ENCODE measurements at places on chromosomes 11 and 22.

DNA sequence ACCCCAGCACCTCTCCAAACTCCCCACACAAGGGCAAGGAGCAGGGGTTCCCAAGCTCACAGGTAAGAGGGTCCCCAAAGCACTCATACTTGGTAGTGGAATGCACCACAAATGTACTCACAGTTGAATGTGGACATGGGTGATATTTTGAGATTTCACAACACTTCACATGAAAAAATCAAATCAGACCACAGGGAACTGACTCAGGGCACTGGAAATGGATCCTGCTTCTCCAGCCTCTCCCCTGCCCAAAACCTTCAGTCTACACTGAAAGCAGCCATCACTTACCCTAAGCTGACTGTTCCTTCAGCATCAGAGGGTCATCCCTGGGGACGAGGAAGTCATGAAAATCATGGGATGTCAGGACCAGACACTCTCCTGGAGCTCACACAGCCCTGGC lies 40.2 kb downstream of the SCGB1A1 start:
- no peak for DNase-seq

- no peak for DNase-seq
Observed at GRCh38 chr22:27213766-27214581, 556.6 kb downstream of the MIAT start.

- DNase-seq: no peak
Observed at GRCh38 chr11:396948-397548, 3.0 kb downstream of the PKP3 start.

DNA sequence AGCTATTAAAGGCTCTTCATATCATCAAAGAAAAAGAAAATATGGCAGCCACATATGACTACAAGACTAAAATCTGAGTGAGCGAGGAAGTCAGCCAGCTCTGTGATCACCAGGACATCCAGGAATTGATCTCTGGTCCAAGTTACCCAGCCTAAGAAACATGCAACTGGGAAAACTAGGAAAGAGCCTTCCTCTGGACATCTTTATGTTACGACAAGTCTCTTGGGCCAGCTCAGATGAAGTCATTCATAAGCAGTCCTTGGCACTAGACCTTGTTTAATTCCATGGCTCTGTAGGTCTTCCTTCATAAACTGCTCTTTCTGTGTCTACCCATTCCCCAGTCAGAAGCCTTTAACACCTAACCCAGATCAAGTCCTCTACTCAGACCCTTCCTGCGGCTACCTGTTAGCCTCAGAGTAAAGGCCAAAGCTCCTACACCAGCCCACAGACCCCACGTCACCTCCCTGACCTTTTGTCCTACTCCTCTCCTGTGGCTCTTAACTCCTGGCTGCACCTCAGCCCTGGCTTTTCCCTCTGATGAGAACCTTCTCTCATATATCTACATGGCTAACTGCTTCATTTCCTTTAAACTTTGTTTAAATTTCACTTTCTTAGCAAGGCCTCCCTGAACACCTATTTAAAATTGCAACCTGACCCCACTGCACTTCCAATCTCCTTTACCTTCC lies 134.0 kb downstream of the KIF18A start:
- no peak for DNase-seq

DNA sequence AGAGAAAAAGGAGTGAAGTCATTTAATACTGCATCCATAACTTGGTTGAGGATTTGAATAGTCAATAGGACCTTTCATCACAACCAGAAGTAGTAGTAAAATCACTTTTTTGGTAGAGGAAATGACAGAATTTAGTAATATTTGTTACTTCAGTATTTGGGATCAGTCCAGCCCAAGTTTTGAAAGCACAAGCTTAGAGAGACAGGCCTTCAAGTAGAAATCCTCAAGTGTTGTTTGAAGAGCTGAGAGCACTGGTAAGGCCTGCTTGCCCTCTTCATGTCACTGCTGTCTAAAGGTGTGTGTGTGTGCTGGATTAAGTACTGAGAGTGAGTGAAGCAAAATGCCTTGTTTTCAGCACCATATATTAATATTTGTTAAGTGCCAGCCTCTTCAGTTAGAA lies 137.3 kb downstream of the WNT11 start:
- DNase-seq: no peak

GRCh38 chr11:75472081-75472732 lies 39.2 kb upstream of the KLHL35 start:
- DNase-seq: no peak

DNA sequence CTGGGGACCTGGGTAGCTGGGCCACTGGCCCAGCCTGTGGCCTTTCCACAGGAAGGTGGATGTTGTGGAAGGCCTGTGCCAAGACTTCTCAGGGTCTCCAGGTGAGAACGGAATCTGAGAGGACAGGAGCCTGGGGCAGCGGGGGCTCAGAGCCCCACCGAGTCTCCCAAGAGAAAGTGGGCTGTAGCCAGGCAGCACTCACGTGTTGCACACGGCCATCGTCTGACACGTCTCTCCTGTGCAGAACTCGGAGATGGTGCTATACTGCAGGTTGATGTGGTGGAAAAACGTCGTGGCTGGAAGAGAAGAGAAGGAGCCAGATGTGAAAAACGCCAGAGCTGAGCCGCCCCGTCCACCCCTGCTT lies 6.4 kb downstream of the MOB2 start:
- no peak for DNase-seq

DNA sequence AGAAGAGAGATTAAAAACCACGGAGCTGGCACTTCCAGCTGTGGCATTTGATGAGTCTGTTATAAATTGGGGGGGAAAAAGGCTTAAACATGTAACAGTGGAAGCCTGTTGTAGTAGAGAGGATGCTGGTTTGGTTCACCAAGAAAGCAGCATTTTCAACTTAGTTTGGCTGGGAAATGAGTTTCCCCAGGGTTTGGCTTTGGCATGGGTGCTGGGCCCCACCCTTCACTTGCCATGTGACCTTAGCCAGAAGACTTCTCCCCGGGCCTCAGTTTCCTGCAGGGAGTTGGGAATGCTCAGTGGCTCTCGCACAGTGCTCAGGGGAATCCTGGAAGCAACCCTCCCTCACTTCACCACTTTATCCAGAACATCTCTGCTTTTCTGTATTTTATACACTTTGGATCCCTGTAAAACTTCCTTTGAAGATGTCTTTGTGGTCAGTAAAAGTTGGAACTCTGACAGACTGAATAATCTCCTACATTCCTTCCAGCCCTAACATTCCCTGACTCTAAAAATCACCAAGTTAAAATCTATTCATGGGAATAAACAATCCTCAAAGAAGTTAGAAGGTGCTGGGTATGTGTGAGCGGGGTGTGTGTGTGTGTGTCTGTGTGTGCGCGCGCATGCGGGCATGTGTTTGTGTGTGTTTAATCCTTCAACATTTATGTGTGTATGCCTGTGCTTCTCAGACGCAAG lies 166.0 kb downstream of the TENM4 start:
- DNase-seq: no peak

DNA sequence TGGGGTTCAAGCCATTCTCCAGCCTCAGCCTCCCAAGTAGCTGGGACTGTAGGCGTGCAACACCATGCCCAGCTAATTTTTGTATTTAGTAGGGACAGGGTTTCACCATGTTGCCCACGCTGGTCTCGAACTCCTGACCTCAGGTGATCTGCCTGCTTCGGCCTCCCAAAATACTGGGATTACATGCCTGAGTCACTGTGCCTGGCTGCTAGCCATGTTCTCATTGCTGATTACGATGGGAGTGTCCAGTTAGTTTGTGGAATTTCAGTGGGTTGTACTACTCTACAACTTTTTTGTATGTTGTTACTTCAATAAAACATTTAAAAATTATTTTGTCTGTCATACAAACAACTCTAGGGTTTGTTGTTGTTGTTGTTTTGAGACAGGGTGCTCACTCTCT lies 4.8 kb upstream of the VPS11 start:
- DNase-seq: no peak

GRCh38 chr22:27088026-27088425 lies 430.6 kb downstream of the MIAT start:
- DNase-seq: no peak

GRCh38 chr22:46219636-46220035 lies 30.5 kb downstream of the CDPF1 start:
- no peak for DNase-seq

GRCh38 chr22:25060522-25061071 lies 108.1 kb downstream of the KIAA1671 start:
- DNase-seq: no peak

GRCh38 chr11:118396097-118396501 lies 5.3 kb upstream of the ATP5MG start:
- no peak for DNase-seq

All from NCI-H1694 (cell line).